ENCODE measurements at places on chromosomes 2 and 18.

- no peak for DNase-seq
Observed at GRCh38 chr2:41763141-41763540, 284.7 kb upstream of the PKDCC start.

DNA sequence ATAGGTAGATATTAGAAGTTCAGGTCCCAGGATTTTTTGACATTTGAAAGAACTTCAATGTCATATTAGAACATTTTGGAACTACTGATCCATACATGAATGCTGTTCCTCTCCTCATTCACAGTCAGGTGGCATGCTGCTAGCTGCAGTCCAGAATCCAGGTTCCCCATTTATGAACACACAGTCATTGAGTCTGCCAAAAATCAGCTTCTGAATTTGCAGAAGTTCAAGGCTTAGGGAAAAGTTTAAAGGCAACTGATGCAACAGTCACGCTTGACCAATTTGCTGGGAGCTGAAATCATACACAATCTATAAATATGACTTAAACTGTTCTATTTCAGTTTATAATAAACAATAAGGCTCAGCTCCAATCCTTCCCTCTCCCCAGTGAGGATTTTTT is 17.3 kb upstream of the TTR start:
- DNase-seq, result no peak

- no peak for DNase-seq
Observed at GRCh38 chr18:56721031-56721430, 69.9 kb downstream of the WDR7 start.

GRCh38 chr2:234528410-234529148 is 31.7 kb upstream of the ARL4C start:
- no peak for DNase-seq

- DNase-seq, result peak; percentile 12
Observed at GRCh38 chr18:54269893-54270844, 852 bp downstream of the POLI start.

DNA sequence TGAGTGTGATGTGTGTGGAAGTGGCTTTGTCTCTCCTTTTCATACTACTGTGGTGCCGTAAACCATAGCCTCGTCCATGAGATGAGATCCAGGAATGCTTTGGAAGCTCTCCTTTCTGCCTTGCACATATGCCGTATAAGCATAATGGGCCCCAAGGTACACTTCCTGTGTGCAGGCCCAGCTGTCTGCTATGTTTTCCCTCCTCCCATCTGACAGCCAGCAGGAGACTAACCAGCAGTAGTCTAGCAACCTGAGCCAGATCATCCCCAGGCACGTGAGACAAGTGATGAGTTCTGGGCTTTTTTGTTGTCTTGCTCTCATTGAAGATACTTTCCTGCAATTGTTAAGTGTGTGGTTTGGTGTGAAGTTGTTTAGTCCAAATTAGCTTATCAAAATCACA is 555.5 kb upstream of the LRRTM4 start:
- no peak for DNase-seq

GRCh38 chr2:171158790-171159371 is 1.8 kb downstream of the TLK1 start:
- no peak for DNase-seq
